ENCODE measurements at places on chromosomes 4 and X. TPM values are rescaled to one million over a fixed set of nuclear protein-coding genes. Genes with fewer than 3 reads are reported as not detected.

Gene VCX3A
- not detected for total RNA-seq

Gene PCDH19
- total RNA-seq: not detected

Gene MECP2
- 42.6 TPM for total RNA-seq

Gene EGF
- 0.48 TPM for total RNA-seq

Gene BANK1
- 1.7 TPM for total RNA-seq

Gene SSX4B
- total RNA-seq: not detected

Gene EFNB1
- 9.9 TPM for total RNA-seq

Gene BMPR1B
- not detected for total RNA-seq

Gene PWWP3B
- total RNA-seq: not detected

Gene CYLC1
- total RNA-seq: not detected

Gene TRPC5OS
- total RNA-seq: not detected

Gene PABPC1L2A
- total RNA-seq: not detected
